ENCODE measurements at places on chromosomes 4 and X.
A peak's percentile ranks its signal among the peaks of the same experiment; 100 is the strongest.

DNA sequence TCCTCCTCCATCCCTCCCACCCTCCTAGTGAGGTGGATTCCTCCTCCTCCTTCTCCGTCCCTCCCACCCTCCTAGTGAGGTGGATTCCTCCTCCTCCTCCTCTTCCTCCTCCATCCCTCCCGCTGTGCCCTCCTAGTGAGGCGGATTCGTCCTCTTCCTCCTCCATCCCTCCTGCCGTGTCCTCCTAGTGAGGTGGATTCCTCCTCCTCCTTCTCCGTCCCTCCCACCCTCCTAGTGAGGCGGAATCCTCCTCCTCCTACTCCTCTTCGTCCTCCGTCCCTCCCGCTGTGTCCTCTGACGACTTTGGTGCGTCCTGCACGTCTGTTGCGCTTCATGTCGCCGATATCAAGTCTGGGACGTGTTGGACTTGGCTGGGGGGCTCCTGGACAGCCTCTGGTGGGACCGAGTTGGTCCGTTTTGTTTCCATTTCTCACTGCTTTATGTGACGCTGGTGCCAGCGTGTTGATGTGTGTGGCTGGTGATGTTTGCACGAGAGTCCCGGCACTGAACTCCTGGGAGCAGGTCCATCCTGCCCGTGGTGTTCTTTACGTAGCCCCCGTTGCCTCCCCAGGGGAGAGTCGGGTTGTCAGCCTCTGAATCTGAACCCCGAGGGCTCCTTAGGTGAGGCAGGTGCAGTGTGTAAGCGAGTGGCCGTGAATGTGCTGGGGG lies 5.4 kb downstream of the AKAP17A start:
- DNase-seq, result no peak

GRCh38 chrX:30620980-30621618 lies 32.1 kb upstream of the GK start:
- no peak for DNase-seq

- DNase-seq, result no peak
Observed at GRCh38 chr4:52863324-52863723, 1.2 kb downstream of the RASL11B start.

DNA sequence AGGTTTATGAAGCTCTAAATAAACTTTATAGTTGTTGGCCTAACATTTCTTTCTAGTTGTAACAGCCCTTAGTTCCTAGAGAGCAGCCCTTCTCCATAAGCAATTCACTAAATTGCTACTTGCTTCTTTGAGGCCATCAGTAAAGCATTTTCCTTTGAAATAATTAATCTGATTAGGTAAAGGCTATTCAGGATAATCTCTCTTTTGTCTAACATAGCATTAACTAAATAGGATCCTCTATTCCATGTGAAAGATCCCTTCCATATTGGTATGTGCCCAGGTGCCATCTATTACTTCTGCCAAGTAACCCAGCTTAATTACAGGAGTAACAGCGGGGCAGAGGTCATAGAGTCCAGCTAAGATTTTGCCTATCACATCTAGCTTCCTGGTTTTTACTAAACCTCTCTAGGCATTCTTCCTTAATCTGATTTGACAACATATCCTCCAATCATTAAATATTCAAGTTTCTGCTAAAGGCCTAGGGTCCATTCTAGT lies 1408.0 kb downstream of the PCDH18 start:
- DNase-seq, result no peak

- DNase-seq, result peak; percentile 74
Observed at GRCh38 chrX:153411255-153411987, at the start of gene ZFP92. ZFP92 (plus strand) TSS chrX:153411472; CDS start chrX:153418323, 6,851 bp downstream.
